ENCODE measurements at places on chromosomes 13 and 19.

GRCh38 chr19:54197121-54197520 lies 3.5 kb upstream of the RPS9 start:
- DNase-seq = no peak

DNA sequence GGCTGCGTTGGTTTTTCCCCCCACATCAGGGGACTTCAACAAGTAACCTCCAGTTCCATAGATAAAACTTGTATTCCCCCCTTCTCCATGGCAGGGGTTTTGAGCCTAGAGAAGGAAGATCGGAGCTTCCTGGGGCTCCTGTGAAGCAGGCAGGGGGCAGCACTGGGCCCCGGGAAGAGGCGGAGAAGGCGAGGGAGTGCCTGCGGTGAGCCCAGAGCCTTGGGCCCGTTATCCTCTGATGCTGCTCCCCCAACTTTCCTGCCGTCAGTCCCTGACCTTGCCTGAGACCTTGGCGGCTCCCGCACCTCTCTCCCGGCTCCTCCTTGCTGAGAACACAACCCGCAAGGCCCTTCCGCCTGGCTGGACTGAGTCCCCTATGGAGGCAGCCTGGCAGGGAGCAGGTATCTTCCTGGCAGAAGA lies 2.5 kb downstream of the LIPE start:
- DNase-seq = no peak

DNA sequence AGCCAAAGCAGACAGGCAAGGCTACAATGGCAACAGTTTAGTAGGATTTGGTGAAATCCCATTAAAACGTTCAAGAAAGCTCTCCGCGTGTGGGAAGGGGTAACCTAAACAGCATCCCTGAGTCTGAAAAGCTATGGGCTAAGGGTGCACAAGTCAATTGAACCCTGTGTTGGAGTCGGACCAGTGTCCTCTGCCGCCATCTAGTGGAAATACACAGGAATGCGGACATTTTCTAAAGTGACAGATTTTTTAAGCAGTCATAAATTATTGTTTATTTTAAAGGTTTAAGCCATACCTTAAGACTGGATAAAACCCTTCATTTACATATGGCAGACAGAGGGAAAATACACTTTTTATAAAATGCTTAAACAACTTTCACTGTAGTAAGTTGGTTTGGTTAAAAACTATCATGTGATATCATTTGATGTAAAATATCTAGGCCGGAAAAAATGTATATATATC lies 26.5 kb upstream of the LSM14A start:
- DNase-seq = peak; percentile 70

GRCh38 chr19:28466107-28467045 lies 746.6 kb downstream of the UQCRFS1 start:
- DNase-seq = peak; percentile 43

GRCh38 chr19:30778961-30779715 lies 407.0 kb downstream of the ZNF536 start:
- DNase-seq = no peak

DNA sequence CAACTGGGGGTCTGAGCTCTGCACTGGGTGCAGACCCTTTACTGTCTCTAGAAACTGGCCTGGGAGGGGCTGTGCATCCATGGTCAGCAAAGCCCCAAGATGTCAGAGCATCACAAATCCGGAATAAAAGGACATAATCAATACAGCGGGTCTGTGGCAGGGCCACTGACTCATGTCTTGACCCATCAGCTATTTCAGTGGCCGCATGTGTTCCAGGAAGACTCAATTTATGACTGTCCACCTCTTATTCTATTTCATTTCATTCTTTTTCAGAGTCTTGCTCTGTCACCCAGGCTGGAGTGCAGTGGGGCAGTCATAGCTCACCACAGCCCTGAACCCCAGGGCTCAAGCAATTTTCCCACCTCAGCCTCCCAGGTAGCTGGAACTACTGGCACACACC lies 53.2 kb downstream of the PEX11G start:
- no peak for DNase-seq

DNA sequence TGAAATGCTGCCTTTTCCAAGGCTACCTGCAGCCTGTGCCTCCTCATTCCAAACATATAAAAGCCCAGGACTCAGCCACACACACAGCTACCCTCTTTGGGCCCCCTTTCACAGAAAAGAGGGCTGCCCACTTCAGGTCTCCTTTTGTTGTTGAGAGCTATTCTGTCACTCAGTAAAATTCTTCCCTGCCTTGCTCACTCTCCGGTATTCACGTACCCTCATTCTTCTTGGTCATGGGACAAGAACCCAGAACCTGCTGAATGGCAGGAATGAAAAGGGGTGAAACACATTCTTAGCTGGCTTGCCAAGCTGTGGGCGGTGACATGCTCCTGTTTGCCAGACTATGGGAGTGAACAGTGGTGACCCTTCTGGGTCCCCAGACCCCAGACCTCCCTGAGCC lies 338.0 kb upstream of the ATXN8OS start:
- no peak for DNase-seq

DNA sequence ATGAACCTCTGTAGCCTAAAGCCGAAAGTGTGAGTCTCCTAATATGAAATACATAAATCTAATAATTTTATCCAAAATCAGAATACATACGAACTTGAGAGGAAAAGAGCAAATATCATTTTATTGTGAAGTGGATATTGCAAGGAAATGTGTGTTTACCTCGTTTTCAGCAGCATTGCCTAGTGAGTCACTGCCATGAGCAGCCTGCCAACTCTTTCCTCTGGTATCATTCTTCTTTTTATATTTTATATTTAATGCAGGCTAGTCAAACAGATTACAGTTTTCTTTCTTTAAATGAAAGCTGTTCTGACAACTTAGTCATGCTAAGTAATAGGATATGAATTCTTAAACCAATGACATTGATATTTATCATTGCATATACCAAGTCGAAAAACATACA lies 44.2 kb downstream of the EDNRB start:
- DNase-seq = no peak

DNA sequence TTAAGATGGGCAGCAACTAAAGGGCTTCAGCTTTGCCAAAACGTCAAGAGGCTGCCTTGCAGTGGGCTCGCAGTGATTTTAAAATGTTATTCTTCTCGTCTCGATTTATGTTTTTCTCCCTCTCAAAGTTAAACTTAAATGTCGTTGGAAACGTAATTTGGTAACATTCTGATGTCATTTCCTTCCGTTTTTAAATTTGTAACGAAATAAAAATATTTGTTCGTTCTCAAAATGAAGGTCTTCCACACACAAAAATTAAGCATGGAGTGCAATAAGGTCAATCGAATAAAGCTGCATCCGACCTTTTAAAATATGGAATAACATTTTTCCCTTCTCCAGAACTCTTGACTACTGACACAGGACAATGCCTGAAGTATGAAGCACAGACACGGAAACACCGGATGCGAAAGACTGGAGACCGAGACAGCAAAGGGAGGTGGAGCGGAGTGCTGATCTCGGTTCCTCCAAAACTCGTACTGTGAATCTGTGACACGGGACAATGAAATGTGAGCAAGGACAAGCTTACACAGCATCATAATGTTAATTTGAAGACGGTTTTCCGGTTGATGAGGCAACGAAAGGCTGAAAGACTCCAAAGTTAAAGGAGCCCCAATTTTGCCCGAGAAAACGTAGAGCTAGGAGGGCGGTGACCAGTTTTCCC lies 850 bp downstream of the MTMR6 start:
- DNase-seq = peak; percentile 63

GRCh38 chr13:50612717-50613116 lies 230.8 kb downstream of the DLEU7 start:
- DNase-seq = no peak

- no peak for DNase-seq
These were observed 659.8 kb upstream of the GPC6 start for GRCh38 chr13:92566767-92567166.

GRCh38 chr13:98490866-98491265 lies 86.0 kb downstream of the STK24 start:
- no peak for DNase-seq

DNA sequence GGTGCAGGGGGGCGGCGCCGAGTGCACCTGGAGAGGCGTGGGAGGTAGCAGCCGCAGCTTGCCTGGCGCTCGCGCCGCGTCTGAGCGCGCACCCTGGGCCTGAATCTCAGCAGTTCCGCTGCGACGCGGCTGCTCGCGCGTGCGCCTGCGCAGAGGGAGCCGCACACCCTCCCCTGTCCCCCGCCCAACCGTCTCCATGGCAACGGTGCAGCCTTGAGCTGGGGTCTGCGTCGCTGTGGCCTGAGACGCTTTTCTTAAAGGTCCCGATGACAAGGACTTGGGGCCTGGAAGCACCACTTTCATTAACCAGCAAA lies at the start of gene PNMA8B:
PNMA8B (minus strand) TSS at position 82 of the 314 bp plus-strand sequence. CDS start 402 bp downstream, outside the sequence.
- DNase-seq = peak; percentile 58

GRCh38 chr19:55901369-55902079 lies 30.6 kb downstream of the NLRP13 start:
- no peak for DNase-seq

- peak; percentile 95 for DNase-seq
These were observed at the start of gene ZNF564 for GRCh38 chr19:12551060-12551832. ZNF564 (minus strand) TSS chr19:12551482; CDS start chr19:12551332, 150 bp downstream.

DNA sequence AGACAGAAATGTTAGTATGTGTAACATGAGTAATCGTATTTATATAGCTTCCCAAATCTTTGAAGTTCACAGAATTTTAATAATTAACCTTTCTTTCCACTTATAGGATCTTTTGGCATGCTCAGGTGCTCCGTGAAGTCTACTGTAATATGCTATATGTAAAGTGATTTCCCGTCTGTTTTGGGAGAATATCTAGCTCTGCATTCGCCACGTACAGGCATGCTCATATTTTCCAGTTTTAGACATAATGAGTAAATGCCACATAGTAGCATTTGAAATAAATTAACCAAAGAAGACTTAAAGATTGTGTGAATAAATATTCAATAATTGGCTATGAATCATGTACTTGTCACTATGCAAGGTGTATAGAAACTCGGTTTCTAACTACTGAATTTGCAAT lies 189.0 kb upstream of the CSNK1A1L start:
- DNase-seq = no peak
